ENCODE measurements at places on chromosomes 13 and 19.

DNA sequence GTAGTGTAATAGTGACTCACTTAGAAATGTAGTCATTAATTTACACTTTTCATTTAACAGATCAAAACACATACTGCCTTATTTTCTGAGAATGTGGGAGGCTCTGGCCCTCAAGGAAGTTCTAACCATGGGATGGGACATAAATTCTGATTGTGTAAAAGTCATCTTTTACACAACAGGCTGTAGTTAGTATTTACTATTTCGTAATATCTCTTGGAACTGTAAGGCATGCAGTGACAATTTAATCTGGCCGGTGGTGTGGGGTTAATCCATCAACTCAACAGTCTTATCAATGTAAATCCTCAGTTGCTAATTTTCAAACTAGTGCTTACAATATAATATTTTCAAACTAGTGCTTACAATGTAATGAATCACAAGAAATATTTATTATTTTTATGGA lies 1599.2 kb downstream of the EFNB2 start:
- DNase-seq, result no peak

DNA sequence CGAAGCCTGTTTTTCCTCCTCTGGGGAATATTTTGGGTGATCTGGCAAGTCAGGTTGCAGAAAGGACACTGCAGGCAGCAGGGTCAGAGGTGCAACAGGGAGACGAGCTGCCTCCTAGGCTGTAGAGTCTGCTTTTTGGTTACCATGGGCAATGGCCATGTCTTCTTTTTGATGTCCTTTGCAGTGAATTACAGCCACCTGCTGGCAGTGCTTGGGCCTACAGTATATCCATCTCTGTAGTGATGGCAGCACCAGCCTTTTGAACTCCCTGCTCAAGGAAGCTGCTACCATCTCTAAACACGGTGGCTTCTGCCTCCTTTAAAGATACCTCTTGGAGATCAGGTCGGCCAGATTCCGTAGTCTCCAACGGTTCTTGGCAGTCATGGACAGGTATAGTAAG lies 73.9 kb downstream of the WTIP start:
- no peak for DNase-seq

GRCh38 chr13:50344717-50345116 lies 329.5 kb downstream of the KCNRG start:
- DNase-seq, result no peak

- DNase-seq, result peak; percentile 36
Observed at GRCh38 chr19:35045667-35046300, 4.3 kb downstream of the HPN start.

- no peak for DNase-seq
Observed at GRCh38 chr19:21603431-21604231, 98.2 kb downstream of the ZNF429 start.

DNA sequence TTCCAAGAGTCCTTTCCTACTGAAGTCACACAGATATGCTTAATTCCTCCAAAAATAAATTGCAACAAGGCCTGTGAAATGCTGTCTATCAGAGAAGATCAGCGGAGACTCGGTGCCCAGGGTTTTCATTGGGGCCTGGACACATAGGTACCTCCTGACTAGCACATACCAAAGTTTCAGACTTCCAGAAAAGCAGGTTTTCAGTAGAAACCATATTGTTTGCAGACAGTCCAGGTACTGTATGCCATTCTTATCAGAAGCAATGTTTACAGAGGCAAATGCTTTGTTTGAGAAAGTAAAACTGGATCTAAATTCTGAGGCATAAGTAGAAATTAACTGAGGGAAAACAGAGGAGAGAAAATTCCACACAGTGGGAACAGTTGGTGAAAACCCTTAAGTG lies 12.8 kb downstream of the ZNF229 start:
- no peak for DNase-seq

DNA sequence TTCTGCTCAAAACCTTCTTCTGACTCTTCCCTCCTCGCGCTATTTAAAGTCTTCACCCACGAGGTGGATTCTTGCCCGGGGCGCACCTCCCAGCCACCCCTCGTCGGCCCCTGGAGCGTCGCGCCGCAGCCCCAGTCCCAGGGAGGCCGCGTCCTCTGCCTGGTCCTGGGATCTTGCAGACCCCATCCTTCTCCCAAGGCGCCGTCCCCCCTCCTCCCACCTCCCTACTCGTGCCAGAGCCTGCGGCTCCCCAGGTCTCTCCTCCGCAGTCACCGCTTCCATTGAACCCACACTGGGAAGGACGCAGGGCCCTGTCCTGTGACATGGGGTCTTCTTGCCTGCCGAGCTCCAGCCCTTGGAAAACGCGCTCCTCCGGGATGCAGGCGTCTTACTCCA lies 486 bp downstream of the ZNF808 start:
- DNase-seq, result no peak

DNA sequence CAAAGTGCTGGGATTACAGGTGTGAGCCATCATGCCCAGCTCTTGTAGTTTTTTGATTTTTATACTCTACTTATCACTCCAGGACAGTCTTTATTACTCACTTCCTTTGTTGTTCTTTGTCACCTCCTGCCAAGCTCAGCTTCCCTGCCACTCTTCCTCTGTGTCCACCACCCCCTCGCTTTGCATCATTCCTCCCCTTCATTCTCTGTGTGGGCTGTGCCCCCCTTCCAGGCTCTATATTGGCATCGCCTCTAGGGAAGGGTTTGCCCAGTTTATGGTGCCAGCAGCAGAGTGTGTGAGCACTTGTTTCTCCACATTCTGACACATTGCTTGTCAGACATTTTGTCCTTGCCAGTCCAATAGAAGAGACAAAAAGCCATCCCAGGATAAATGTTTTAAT lies 15.1 kb downstream of the ZNF302 start:
- no peak for DNase-seq

- no peak for DNase-seq
Observed at GRCh38 chr13:34967851-34968562, 25.9 kb downstream of the NBEA start.

GRCh38 chr19:35296644-35297514 lies 4.9 kb downstream of the MAG start:
- DNase-seq, result no peak

DNA sequence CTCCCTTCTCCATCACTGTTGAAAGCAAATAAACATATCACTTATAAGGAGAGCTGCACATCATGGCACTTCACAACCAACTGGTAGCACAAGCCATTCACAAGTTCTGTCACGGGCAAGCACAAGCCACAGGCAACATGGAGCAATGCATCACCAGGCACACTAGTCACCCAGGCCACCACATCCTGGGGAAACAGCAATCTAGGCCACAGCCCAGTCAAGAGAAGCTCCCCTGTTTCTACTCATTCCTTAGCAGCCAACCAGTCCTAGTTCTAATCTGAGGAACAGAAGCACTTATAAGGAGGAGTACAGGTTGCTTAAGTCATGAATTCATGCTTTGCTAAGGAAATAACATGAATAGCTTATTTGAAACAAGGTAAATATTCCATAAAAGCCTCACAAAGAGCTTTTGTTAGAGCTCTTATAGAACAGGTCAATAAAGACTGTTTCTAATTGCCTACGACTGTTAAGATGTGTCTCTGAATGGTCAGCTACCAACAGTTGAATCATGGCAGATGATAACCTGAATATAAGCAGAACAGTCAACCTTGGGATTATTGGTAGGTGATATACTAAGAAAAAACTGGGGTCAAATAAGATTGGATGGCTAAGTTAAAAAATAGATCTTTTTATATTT lies 169.0 kb downstream of the TBC1D4 start:
- peak; percentile 54 for DNase-seq

- DNase-seq, result peak; percentile 64
Observed at GRCh38 chr13:27953676-27954405, 15.3 kb downstream of the CDX2 start.

DNA sequence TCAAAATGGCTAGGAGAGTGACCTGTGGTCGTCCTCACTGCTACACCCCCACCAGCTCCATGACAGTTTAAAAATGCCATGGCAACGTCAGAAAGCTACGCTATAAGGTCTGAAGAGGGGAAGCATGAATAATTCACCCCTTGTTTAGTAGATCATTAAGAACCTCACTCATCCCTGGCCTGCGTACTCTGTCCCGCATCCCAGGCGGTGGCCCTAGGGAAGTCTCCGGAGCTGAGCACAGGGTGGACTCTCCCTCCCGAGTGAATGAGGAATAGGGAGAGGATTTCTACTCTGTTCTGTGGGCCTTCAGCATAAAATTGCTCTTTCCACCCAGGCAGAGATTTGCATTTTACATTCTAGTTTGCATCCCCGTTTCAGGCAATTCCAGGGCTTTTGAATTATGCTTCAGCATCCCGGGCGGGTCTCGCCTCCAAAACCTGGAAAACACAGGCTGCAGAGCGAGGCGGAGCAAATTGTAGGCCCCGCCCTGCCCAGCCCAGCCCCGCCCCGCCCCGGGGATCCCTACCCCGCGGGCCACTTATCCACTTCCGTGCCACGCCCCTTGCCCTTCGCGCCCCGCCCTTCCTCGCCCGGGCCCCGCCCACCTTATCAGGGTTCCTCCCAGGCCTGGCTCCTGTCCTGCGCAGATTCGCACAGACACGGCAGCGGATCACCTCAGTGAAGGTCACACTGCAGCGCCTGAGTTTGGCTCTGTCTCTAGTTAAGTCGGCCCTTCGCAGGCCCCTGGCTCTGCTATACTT lies 7.5 kb upstream of the ZNF525 start:
- no peak for DNase-seq

GRCh38 chr13:105202354-105202753 lies 1333.1 kb downstream of the EFNB2 start:
- no peak for DNase-seq

DNA sequence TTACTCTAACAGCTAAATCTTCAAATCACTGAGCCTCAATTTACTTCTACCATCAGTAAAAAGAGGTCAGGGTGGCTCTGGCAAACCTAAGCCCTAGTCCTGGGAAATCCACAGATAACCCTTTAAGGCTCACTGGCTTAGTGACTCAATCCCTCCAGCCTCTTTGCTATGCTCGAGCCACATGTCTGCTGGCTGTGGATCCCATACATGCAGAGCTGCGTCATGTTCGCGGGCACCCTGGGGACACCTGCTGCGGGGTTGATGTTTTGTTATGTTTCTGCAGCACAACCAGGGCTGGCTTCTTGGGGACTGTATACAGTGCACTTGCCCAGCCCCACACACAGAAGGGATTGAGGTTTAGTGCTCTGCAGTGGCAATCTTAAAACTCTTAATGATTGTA lies 41.6 kb upstream of the C13orf42 start:
- no peak for DNase-seq

DNA sequence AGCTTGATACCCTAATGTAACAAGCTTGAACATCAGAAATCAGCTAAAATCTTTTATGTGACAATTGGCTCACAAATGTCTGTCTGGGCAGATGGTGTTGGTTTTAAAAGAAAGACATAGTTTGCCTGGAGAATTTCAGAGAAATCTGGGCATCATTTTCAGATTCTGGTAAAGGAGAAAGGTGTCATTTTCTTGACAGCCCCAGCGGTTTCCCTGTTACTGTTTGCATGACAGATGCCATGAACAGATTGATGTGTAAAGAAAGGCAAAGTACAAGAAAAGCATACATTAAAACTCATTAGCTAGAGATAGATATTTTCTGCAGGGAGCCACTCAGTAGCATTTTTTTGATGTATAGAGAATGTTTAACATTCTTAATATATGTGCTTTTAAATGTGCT lies 987.9 kb downstream of the OLFM4 start:
- DNase-seq, result no peak

- DNase-seq, result no peak
Observed at GRCh38 chr13:55705971-55706370, 1434.7 kb upstream of the PRR20A start.

- DNase-seq, result no peak
Observed at GRCh38 chr19:38788478-38789243, at the start of gene LGALS7B. Gene LGALS7B, plus strand, starts transcription at chr19:38789200. Its CDS starts 27 bp downstream, at chr19:38789227.

GRCh38 chr13:107743526-107743925 lies 471.8 kb downstream of the LIG4 start:
- no peak for DNase-seq

- no peak for DNase-seq
Observed at GRCh38 chr13:99264051-99264450, 5.9 kb upstream of the GPR18 start.

DNA sequence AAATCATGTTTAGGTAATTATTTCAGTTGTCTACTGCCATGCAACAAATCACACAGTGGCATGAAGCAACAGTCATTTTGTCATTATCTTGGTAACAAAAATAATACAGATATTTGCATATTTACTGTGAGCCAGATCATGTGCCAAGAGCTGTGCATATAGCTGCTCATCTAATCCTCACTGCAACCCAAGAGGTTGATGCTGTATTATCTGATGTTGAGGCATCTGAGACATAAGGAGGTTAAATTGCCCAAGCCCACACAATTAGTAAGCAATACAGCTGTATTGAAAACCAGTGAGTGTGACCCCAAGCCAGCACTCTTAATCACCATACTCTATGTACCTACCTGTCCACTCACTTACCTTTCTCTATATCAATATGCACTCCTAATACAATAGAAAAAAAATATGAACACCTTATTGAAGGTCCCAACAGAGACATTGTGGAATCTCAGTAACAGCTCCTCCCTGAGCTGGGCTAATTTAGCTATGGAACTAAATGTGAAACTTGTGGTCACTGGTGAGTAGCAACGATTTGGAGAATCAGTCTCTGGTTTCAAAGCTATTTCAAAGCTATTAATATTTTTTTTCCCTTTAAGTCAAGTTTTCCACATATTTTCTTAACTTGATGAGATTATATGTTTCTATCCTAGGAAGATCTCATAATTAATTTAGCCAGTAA lies 185.2 kb downstream of the KLF12 start:
- no peak for DNase-seq

Data from stimulated activated CD4-positive, alpha-beta T cell treated with anti-CD3 and anti-CD28 coated beads, Interleukin-15, amount 100 ng/mL, for 48 hours (primary cell).